Stimulated activated CD4-positive, alpha-beta T cell treated with anti-CD3 and anti-CD28 coated beads, Interleukin-1b, Interleukin-23, amount 100 ng/mL, for 1 hour (primary cell): ENCODE measurements at places on chromosomes 6 and 20.
A peak's percentile ranks its signal among the peaks of the same experiment; 100 is the strongest.

GRCh38 chr20:45462711-45463509 lies 6.6 kb upstream of the WFDC2 start:
- no peak for DNase-seq

DNA sequence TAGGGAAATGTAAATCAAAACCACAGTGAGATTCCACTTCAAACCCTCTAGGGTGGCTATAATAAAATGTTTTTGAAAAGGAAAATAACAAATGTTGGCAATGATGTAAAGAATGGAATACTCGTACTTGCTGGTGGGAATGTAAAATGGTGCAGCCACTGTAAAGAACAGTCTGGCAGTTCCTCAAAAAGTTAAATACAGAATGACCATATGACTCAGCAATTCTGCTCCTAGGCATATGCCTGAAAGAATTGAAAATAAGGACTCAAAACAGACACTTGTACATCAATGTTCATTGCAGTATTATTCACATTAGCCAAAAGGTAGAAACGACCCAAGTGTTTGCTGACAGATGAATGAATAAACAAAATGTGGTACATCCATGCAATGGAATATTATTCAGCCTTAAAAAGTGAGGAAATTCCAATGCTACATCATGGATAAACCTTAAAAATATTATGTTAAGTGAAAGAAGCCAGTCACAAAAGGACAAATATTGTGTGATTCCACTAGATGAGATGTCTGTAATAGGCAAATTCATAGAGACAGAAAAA lies 10.2 kb upstream of the RNF114 start:
- no peak for DNase-seq

- no peak for DNase-seq
Observed at GRCh38 chr20:8875586-8875985, 193.3 kb upstream of the PLCB4 start.

DNA sequence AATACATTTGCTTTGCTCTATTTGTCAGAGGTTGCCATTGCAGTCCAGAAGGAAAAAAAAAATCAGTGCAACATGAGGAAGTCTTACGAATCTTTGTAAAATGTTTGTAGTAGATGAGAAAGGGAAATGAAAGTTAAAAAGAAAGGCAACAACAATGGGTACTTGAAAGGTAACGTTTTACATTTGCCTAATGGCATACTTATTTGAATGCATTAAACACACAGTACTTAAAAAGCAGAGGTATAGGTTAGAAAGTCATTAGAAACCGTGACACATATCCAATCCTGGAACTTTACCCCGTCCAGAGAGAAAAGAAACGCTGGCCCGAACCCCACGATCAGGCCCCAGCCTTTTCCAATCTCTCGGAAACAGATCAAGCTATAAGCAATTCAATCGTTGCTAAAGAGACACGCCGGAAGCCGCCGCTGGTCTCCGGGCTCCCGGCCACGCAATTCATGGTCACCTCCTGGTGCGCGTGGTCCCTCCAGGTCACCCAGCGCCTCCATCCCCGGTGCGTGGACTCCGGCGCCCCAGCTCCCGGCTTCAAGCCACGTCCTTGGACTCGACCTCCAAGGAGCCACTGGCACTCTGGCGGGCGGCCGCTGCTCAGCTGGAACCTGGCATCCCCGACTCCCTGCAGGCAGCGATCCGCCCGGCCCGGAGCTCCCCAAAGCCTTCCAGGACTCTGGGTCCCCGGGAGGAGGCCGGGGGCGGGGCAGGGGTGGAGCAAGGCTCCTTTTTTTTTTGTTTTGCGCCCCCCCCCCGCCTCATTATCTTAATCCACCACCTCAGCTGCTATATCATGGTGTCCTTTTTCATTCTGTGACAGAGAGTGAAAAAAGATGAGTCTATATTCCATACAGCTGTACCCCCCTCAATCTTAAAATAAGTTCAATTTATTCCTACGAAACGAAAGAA lies at the start of gene SLC18B1:
SLC18B1 (minus strand) TSS at position 687 of the 918 bp plus-strand sequence; CDS start at position 506, 181 bp downstream.
- DNase-seq = peak; percentile 43

GRCh38 chr6:97086781-97087180 lies 162.3 kb downstream of the KLHL32 start:
- no peak for DNase-seq

DNA sequence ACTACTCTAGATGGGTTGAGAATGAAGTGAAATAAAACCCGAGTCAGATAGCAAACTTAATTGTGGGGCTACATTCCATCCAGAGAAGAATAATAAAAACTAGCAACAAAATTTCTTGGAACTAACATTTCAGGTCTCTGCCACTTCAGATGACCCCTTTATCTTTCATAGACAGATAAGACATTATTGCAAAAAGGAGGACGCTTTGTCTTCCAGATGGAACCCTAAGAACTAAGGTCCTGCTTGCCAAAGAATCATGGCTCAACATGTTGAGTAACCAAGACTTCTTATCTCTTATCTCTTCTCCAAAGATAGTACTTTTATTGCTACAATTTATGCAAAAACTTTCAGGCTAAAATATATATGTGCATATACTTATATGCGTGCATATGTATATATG lies 221.1 kb upstream of the PREP start:
- no peak for DNase-seq
